H54 (cell line): ENCODE measurements at places on chromosomes 7 and 10.

DNA sequence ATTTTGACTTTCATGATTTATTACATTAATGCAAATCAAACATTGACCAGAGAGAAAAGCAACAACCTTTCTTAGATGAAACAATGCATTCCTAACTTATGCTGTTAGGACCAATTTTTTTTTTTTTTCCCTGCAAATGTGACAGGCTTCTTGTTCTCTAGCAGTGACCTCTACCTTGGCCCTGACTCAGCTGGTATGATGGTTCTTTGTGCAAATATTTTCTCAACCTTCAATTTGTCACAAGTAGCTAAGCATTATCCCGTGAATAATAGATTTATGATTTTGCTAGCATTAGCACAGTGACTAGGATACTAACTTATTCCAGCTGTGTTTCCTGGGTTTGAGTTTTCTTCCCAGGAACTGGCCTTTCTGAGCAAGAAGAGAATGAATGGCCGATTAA lies 64.9 kb downstream of the PPP1R9A start:
- DNase-seq = no peak

GRCh38 chr10:107160866-107161265 lies 3.6 kb downstream of the SORCS1 start:
- no peak for DNase-seq

- no peak for DNase-seq
These were observed 100.8 kb downstream of the ANLN start for GRCh38 chr7:36490419-36490830.

GRCh38 chr7:54663603-54664234 lies 95.3 kb downstream of the SEC61G start:
- no peak for DNase-seq

- no peak for DNase-seq
These were observed 39.9 kb upstream of the LYZL1 start for GRCh38 chr10:29249018-29249417.

- DNase-seq = no peak
These were observed 111.1 kb upstream of the NPY start for GRCh38 chr7:24172856-24173255.

DNA sequence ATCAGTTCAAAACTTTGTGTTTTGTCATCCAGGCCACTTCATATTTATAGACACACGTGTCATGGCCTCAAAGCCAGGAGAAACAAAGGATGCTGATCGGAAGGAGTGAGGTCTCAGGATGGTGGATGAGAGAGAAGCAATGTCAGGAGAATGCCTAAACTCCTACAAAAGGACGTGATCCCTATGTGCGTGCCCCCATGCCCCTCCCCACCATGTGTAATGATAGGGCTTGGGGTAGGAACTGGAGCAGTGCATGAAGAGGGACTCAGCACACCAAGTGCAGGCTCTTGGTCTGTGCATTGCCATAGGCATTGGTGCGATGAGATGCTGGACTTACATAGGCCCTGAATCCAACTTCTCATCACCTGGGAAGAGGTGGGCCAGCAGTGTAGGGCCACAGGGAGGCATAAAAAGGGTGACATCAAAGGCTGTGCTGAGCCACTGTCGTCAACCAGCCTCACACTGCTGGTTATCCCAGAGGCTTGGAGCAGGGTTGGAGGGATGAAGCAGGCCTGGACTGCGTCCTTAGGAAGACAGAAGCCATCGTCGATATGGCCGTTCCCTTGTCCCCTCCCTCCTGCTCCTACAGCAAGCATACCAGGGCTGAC lies 46.9 kb upstream of the GDF10 start:
- no peak for DNase-seq

DNA sequence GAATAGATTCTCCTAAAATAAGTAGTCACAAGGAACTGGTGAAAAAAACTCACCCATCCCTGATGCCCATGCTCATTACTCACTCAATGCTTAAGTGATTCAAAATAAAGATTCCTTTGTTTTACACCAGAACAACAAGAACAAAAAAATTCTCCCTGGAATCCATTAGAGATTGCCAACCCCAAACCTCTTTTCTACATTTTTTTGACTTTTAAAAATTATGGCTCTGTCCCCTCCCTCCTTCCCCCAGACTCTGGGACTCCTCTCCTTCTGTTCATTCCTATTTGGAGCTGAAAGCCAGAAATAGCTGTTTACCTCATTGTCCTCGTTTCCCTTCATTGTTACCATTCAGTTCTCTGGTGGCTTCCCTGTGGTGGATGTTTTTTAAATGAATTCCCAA lies 63.2 kb upstream of the FHIP2A start:
- no peak for DNase-seq

DNA sequence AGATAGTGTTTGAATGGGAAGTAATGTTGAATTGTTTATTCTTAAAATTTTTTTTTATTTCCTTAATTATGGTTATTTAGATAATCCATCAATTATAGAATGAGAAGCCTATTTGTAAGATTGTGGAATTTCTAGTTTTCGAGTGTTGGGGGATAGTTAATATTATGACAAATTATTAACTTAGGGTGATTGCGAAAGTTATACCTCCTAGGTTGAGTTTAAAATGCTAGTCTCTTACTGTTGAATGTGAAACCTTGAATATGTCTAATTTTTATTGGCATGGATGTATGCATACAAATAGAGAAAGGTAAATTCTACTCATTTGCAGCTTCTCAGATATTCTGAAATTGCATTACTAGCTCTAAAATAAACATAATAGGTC lies 43.2 kb downstream of the BICC1 start:
- no peak for DNase-seq

GRCh38 chr7:141649137-141649864 lies 52.7 kb downstream of the DENND11 start:
- no peak for DNase-seq

- DNase-seq = no peak
These were observed 168.2 kb downstream of the SKAP2 start for GRCh38 chr7:26696161-26696560.

GRCh38 chr7:15782656-15783055 lies 96.2 kb upstream of the MEOX2 start:
- DNase-seq = no peak

DNA sequence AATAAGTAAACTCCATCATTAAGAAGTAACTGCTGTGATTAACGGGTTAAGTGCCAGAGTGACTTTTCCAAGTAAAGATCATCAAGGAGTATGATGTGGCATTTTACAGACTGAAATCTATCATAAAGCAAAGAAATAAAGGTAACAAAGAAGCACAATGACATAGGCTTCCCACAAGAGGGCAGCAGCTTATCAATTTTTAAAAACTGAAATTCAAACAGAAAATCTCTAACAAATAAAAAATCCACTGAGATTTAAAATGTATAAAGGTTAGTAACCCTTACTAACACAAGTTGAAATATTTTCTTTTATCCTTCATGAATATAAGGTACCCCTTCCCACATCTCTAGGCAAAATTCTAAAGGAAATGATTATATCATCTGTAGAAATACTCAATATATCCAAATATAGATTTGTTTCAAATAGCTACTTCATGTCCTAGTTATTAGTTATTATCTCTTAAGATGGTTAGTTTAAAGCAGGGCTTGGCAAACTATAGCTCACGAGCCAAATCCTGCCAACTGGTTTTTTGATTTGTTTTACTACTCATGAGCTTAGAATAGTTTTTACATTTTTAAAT lies 29.2 kb downstream of the FAM3C start:
- no peak for DNase-seq

DNA sequence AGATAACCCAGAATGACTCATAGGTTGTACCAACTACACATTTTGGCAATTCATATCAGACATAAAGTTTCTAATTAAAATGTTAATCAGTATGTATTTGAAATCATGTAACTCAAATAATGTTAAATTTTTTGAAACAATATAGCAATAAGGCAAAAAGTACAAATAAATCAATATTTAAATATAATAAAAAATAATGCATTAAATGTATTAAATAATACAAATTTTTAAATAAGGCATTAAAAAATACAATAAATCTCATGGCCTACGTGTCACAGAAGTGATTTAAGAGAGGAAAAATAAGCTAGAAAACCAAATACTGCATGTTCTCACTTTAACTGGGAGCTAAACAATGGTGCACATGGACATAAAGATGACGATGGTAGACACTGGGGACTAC lies 9.1 kb downstream of the PON2 start:
- DNase-seq = no peak
